Left forelimb (tissue), 1 donor: ENCODE measurements at places on chromosomes 6 and 20.
A peak's percentile ranks its signal among the peaks of the same experiment; 100 is the strongest.

DNA sequence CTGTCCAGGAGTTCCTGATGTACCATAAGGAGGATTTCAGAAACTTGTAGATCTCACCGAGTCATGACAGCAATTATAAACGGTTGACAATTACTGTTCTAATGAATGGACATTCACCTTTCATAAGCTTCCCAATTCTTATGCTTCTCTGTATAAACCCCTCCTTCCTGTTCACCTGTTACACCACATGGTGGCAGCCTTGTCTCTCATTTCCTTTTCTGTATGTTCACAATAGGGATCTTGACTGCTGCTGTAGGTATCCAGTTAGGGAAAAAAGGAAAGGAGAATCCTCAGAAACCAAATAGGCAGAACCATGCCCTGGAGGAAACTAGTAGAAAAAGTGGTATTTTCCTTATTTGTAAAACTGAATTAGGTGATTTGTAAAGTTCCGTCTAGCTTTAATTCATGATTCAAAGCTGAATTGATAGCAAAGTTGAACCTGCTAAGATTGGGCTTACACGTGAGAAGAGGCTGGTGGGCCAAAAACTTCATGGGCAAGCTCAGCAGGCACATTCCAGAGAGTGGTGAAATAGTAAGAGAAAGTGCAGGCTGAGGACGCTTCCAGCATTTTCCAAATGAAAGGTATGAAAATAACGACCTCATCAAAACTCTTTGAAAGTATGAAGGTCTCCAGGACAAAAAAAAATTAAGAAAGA is 29.0 kb upstream of the TBPL1 start:
- no peak for DNase-seq

DNA sequence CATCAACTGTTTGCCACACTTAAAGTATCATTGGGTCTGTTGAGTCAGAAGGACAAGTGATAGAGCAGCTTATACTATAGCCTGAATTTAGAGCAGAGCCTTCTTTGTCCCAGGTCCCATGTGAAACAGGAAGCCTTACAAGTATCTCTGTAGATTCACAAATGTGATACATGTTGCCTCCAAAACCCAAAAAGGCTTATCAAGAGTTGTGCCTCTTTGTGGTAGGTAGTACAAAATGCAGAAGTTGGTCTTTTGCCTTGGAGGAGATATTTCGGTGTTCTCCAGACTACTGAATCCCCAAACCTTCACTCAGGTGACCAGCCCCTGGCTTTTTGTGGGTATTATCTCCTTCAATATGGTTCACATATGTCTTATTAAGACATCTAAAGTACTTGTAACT is 172.8 kb upstream of the PROKR2 start:
- DNase-seq, result no peak

DNA sequence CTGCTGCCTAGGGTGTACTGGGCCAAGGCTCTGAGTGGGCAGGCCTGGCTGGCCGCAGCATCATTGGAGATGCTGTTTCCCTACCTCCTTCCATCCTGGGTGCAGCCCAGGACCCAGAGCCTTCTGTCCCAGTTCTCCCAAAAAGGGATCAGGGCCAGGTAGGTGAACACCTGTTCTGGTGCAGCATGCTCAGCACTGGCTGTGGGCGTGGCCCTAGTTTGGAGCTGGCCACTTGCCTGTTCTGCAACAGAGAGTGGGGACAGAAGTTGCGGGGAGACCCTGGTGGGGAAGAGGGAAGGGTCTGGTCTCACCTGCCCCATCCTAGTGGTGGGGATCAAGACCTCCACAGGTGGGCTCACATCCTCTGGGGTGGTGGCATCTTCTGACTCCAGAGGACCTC is 1.4 kb upstream of the ARMC12 start:
- no peak for DNase-seq

GRCh38 chr6:90294989-90295853 is 1.4 kb downstream of the BACH2 start:
- peak; percentile 78 for DNase-seq

- DNase-seq, result no peak
These were observed 215.4 kb upstream of the RUNX2 start for GRCh38 chr6:45112711-45113110.

DNA sequence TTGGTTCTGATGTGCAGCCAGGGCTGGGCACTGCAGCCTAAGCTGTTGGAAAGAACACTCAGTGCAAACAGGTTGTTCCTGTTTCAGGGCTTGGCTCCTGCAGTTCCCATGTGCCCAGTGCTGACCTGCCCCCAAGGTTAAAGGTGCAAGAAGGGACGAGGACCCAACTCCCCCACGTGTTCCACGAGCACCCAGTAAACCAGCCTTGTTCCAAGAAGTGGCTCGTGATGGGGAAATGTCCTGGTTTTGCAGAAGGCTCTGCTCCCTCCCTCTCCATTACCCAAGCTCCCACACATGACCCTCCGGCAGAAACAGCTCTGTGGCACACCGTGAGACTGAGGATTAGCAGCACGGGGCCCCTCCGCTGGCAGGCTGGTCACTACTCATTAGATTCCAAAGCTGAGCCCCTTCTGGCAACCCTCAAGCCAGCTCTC is 9.4 kb downstream of the ACSS1 start:
- peak; percentile 62 for DNase-seq

GRCh38 chr6:158284876-158285655 is 27.2 kb upstream of the TULP4 start:
- no peak for DNase-seq

DNA sequence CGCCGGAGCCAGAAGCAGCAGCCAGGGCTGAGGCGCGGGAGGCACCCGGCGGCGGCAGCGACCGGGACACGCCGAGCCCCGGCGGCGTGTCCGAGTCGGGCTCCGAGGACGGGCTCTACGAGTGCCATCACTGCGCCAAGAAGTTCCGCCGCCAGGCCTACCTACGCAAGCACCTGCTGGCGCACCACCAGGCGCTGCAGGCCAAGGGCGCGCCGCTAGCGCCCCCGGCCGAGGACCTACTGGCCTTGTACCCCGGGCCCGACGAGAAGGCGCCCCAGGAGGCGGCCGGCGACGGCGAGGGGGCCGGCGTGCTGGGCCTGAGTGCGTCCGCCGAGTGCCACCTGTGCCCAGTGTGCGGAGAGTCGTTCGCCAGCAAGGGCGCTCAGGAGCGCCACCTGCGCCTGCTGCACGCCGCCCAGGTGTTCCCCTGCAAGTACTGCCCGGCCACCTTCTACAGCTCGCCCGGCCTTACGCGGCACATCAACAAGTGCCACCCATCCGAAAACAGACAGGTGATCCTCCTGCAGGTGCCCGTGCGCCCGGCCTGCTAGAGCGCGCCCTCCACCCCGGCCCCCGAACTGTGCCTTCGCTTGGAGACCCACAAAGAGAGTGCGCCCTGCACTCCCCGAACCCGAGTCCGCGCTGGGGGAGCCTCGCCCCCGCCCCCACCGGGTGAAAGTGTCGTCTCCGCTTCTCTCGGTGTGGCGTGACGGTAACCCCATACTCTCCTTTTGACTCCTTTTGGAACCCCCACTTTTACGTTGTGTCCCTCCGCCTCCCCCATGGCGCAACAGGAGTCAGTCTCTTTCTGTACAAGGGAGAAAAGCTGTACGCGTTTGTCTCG is 1.6 kb downstream of the INSM1 start:
- no peak for DNase-seq

GRCh38 chr6:30560930-30561329 is 3.8 kb downstream of the PRR3 start:
- DNase-seq, result no peak

- DNase-seq, result no peak
These were observed 48.8 kb upstream of the ZNF217 start for GRCh38 chr20:53642196-53643030.

DNA sequence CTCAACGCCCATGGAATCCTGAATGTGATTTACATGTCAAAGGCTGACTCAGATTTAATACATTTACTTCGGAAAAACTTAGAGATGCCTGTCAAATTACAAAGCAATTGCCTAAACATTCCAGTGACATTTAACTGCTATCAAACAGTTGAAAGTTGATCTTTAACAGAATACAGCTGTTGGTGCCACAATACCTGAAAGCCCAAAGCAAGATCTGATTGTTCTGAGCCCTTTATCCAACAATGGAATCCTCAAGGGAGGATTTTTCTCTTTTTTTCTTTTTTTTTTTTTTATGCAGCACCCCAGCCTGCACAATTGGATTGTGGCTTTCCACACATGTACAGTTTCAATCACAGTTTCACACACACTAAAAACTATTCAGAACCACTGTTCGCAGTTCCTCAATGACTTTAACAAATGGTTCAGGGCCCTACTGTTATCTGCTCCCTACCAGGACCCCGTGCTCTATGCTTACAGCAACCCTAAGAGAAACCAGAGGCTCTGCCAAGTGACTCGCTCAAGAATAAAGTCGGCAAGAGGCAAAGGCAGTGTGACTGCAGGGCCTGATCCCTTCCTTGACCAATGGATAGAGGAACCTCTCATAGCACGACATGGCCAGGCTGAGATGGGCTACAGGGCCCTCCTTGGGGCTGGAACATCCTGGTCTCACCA is 33.3 kb downstream of the EPB41L2 start:
- DNase-seq, result no peak

GRCh38 chr6:33746036-33746600 is 587 bp downstream of the IP6K3 start:
- DNase-seq, result no peak

DNA sequence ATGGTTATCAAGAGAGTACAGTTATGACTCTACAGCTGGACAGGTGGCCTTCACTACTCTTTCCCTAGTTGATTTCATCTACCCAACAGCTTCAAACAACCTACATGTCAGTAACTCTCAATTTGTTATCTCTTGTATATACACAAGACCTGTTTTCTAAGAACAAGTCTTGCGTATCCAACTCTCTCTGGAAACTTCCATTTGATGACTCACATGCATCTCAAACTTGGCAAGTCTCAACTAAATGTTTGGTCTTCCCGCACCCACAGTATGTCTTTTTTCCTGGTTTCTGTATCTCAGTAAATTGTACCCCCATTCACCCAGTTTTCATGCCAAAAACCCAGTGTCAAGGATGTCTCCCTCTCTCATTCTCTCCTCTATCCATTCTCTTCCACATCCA is 97.7 kb downstream of the BTBD9 start:
- DNase-seq, result no peak

GRCh38 chr20:7853493-7853892 is 86.8 kb downstream of the HAO1 start:
- no peak for DNase-seq

- DNase-seq, result no peak
These were observed 37.5 kb upstream of the TMEM170B start for GRCh38 chr6:11500008-11500407.

- DNase-seq, result no peak
These were observed at the start of gene SLPI for GRCh38 chr20:45254383-45255262. SLPI (minus strand) TSS chr20:45254564; CDS start chr20:45254543, 21 bp downstream.
